ENCODE measurements at places on chromosomes 2 and 18.
A peak's percentile ranks its signal among the peaks of the same experiment; 100 is the strongest.

- DNase-seq = peak; percentile 34
Observed at GRCh38 chr2:127829845-127830246, 18.9 kb upstream of the WDR33 start.

GRCh38 chr2:38584881-38585280 lies 17.8 kb downstream of the HNRNPLL start:
- no peak for DNase-seq

- DNase-seq = peak; percentile 79
Observed at GRCh38 chr2:99864561-99865553, 277.5 kb downstream of the AFF3 start.

DNA sequence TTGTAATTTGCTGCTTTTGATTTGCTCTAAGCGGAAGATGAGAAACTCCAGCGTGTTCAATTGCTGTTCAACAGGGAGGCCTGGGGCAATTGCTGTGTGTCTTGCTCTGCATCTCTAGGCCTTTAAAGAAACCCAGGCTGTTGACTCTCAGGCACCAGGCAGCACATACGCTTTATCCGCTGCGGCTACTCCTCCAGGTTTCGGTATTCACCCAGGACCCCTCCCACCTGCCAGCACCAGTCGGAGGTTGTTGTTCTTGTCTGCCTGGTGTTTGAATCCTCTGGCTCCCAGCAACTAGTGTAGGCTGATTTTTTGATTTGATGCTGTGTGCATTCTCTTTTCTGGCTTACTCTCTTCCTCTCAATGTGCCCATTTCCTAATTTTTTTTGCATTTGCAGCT lies 383.1 kb downstream of the TSN start:
- DNase-seq = no peak

DNA sequence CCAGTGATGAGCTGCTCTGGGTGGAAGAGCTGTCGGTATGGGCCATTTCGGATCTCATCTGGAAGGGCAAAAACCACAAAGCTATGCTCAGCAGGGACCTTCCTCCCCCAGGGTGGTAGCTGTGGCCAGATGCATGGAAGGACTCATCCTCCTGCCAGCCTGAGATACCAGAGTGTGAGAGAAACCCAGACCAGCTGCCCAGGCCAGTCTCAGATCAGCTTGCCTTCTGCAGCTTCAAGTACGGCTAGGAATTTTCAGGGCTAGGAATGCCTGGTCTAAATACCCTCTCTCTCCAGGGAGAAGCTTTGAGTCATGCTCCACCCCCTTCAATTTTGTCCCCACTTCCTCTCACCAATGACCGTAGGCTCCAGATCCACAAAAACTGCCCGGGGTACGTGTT lies 1.4 kb upstream of the TUBA4B start:
- DNase-seq = no peak

DNA sequence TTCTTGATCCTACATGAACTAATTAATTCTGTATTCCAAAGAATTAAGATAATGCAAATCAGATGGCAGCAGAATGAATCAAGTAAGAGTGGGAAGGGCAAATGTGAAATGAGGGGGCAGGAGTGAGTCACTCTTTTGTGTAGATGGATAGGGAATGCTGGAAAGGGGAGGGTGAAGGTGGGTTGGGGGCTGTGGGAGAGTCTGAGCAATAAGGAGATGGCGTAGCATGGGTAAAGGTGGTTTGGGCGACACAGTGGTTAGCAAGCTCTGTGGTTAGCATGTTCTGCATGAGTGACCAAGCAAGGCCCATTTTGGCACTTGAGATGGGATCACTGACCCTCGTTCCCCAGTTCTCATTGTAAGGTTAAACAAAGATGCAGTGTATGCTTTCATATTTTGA lies 20.4 kb downstream of the GPD2 start:
- DNase-seq = no peak

DNA sequence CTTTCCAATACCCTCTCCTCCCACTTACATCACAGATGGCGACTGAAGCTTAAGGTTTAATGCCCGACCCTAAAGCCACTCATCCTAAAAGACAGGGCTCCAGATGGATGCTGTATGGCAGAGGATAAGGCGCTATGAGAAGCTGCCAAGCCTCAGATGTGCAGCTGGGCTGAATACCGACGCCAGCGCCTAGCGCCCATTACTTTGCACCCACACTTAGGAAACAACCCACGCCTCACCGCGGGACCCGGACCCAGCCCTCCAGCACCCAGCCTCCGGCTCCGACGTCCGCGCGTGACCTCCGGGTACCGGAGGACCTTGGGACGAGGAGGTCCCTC lies 335 bp downstream of the TRAK2 start:
- peak; percentile 65 for DNase-seq

GRCh38 chr2:187124529-187124928 lies 275.6 kb upstream of the ZSWIM2 start:
- DNase-seq = peak; percentile 61

GRCh38 chr18:46268671-46269070 lies 164.5 kb downstream of the HAUS1 start:
- DNase-seq = no peak

DNA sequence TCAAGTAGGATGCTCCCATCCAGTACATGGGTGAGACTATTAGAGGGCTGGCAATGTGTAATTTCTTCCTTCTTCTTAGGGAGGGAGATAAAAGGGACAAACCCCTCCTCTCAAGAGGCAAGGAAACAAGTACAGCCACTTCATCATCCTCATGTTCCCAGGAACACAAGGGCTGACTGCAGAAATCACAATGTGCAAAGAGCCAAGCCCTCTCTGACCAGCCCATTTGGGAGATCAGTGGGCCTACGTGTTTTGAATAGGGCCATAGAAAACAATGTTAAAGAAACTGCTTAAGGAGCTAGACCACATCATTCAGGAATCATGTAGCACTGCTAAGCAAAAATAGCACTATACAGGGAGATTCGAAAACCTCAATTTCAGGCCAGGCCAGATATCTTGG lies 97.4 kb downstream of the ACTR2 start:
- no peak for DNase-seq

- DNase-seq = no peak
Observed at GRCh38 chr2:80050246-80050645, 254.3 kb downstream of the LRRTM1 start.

DNA sequence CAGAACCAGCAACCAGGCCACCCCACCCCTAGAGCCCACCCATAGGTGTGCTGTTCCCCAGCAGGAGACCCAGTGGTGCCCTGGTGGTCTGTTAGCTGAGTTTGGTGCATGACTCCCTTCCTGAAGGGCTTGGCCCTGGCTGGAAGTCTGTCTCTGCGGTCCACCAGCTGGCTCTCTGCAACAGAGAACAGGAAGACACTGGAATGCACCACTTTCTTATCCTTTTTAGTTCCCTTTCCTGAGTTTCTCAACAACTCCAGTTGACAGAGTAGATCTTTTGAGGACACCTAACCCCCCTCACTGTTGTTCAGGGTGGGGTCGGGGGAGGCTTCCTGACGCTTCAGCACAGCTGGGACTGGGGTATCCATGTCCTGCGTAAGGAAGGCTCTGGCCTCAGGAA lies 11.9 kb upstream of the RPL37A start:
- DNase-seq = peak; percentile 35

DNA sequence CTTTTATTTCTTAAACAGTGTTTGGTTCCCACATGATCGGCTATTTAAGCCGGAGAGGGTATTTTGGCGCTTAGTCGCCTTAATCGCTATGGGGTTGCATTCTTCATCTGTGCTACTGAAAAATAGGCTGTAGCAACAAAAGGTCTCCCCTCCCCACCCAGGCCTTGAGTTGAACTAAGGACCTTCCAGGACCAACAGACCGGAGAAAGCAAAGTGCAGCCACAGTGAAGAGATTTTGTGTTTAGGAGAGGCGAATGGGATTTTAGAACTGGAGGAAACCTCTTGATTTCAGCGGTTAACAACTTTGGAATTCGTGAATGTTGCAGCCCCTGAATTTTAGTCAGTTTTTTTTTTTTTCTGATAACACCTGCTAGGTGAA lies 1.4 kb downstream of the ITGA6 start:
- DNase-seq = no peak

GRCh38 chr2:56741601-56742102 lies 557.9 kb downstream of the CCDC85A start:
- peak; percentile 15 for DNase-seq

GRCh38 chr2:96113367-96113677 lies 3.0 kb downstream of the ADRA2B start:
- DNase-seq = no peak

DNA sequence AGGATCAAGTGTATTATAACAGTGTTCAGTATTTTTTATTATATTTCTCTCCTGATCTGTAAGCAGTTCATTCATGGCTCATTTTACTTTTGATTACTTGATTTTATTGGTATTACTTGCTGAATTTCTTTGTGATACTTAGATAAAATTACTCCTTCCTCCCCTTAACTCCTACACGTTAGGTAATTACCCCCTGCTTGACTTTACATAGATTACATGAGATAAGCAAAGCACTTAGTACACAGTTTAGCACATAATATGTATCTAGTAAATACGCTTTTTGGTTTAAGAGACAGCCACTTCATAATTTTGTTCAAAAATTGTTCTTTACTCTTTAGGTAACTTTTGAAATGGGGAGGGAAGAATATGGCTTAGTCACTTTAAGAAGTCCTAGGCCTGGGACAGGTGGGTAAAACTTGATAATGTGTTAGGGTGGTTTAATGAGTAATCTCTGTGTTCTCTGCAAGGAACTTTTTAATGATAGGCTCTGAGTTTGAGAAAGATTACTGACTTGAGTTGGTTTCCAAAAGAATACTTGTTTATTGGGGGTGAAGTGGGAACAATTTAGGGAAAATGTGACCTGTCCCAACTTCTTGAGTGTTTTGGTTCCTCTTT lies 80.9 kb downstream of the NCOA1 start:
- no peak for DNase-seq

DNA sequence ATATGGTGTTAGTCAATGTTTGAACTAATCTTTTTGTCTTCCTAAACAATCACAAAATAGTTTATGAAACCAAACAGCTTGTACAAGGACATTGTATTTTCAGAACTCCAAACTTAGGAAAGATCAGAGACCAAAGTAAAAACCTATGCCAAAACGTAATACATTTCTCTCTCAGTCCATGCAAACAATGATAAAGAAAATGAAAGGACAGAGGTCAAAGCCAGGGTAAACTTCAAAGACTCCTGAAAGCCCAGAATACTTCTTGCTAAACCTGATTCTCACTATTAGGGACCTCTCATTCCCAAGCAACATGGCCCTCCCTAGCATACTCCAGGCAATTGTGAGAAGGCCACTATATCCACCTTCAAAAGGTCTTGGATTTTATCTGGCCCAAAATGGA lies 105.1 kb upstream of the GALNT5 start:
- no peak for DNase-seq

GRCh38 chr2:240018071-240018750 lies 6.9 kb downstream of the NDUFA10 start:
- DNase-seq = no peak

DNA sequence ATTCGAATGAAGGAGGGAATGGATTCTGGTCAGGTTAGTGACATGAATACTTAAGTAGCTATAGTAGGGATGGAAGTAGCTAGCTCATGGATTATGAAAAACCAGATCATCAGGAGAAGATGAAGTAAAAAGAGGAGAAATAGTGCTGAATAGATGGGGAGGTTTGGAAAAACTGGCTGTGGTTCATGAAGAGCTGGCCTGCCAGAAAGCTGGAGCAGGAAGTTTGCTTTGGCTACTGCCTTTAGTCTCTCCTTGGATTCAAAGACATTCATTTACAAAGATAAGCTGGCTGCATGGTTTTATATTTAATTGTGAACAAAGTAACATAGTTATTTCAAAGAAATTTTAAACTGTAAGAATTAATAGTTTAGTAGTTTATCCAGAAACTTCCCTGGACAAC lies 567.0 kb downstream of the RIT2 start:
- DNase-seq = peak; percentile 10

- DNase-seq = no peak
Observed at GRCh38 chr2:229087267-229087666, 183.8 kb downstream of the PID1 start.

GRCh38 chr18:9984080-9984479 lies 70.3 kb downstream of the VAPA start:
- DNase-seq = no peak

DNA sequence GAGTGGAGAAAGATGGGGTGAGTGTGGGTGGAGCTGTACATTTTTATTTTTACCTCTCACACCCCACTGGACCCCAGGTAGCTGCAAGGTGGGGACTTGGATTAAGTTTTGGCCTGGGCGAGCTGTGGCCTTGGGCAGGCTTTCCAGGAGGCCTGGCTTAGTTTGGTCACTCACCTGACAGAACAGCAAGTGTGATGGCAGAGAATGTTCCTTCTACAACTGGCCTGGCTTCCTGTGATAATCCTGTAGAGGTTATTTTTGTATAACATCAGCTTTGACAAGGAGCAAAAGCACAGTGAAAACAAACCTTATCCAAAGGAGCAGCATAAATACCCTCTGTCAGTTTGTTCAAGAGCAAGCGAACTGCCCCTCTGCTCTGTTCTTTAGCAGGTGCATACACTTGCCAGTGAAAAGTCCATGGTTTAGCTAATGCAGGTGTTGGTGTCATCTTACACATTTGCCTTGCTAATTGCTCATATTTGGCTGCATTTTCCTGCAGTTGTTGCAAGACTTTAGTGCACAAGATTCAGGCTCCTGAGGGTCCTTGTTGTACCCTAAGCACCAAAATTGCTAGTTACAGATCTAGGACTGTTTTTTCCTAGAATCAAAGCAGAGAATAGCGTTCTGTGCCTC lies 6.3 kb downstream of the THNSL2 start:
- no peak for DNase-seq

DNA sequence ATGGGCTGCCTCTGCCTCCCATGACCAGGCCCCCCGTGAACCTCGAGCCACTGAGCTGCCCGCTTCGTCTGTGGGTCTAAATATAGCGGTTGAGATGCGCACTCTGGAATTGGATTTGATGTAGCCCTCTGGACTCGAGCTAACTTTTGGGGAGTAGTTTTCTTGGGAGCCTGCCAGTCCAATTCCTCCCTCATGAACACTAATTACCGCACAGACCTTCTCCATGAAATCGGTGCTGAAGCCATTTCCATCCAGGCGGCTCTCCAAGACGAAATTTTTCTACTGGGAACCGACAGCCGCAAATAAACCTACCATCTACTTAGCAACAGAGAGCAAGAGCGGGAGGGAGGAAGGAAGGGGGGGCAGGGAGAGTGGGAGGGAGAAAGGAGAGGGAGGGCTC lies 63.6 kb downstream of the CELF4 start:
- peak; percentile 90 for DNase-seq

Measured in muscle of leg (tissue), 16 donors.